ENCODE measurements at places on chromosomes 6 and 20. TPM values are rescaled to one million over a fixed set of nuclear protein-coding genes. Genes with fewer than 3 reads are reported as not detected.

DNA sequence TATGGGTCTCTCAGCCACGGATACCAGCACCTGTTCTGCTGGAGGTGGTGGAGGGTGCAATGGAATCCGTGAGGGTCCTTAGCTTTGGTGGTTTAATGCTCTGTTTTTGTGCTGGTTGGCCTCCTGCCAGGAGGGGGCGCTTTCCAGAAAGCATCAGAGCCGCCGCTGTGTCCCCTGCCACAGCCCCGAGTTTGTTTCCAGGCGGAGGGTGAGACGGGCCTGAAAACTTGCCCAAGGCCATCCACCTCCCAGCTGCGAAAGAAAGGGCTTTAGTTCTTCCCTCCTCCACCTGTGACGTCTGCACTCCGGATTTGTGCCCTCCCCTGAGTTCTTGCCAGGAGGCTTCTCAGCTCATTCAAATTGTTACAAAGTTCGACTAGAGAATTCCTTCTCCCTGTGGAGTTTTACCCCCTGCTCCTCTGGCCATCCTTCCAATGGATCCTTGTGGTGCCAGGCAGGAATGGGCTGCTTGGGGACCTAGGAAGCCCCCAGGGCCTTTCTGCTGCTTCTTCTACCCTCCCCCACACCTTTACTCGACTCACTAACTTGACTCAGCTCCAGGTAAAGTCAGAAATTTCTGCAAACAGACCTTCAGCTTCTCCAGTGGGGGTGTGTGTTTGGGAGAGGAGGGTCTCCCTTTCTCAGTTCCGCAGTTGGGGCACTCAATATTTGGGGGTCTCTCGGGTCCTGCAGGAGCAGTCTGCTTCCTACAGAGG is 873.7 kb downstream of the KIF16B start:
- H3K27me3 ChIP-seq = no peaks in the 10 kb centered on the region
- DNase-seq = no peak
- H3K27ac ChIP-seq = no peak overlapping the region
- H3K4me1 ChIP-seq = no peaks in the 10 kb centered on the region

DNA sequence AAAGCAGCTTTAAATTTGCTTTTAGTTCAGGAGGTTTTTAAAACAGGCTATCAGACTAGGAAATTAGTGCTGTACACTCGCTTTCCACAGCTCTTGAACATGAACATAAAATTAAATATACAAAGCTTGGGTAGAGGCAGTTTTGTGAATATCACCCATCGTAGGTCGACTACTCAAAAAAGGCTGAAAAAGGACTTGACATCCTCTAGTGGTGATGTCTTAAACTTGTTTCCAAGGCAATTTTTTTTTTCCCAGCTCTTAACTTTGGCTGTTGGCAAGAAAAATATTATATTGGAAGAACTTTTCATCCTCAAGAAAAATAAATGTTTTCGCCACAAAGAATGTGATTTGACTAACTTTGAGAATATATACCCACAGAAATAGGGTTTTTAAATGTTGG is 2.9 kb downstream of the MAP7 start:
- H3K36me3 ChIP-seq = no peaks in the 10 kb centered on the region
- no peak for DNase-seq
- no peaks in the 10 kb centered on the region for H3K27me3 ChIP-seq
- no peak overlapping the region for H3K4me3 ChIP-seq
- peaks cover 4% of the 10 kb centered on the region for H3K4me1 ChIP-seq

DNA sequence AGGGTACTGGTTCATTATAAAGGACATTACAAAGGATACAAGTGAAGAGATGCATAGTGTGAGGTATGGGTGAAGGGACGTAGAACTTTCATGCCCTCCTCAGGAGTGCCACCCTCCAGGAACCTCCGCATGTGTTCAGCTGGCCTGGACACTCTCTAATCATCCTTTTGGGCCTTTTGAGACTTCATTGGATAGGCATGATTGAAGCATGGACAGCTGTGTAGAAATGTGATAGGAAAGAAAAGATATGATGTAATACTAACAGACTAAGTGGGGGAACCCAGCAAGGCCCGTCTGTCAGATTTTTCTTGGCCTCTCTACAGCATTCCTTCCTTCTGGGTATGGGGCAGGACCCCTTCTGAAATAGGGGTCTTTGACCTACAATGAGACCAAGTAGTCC is 31.1 kb downstream of the DOP1A start:
- no peaks in the 10 kb centered on the region for H3K27me3 ChIP-seq
- DNase-seq = no peak
- no peak overlapping the region for H3K27ac ChIP-seq
- peaks cover 29% of the 10 kb centered on the region for H3K36me3 ChIP-seq

GRCh38 chr20:58971429-58971828 is 9.6 kb upstream of the NELFCD start:
- no peaks in the 10 kb centered on the region for H3K4me1 ChIP-seq
- H3K27ac ChIP-seq = no peak overlapping the region
- H3K27me3 ChIP-seq = no peaks in the 10 kb centered on the region
- no peak for DNase-seq
- no peaks in the 10 kb centered on the region for H3K36me3 ChIP-seq

DNA sequence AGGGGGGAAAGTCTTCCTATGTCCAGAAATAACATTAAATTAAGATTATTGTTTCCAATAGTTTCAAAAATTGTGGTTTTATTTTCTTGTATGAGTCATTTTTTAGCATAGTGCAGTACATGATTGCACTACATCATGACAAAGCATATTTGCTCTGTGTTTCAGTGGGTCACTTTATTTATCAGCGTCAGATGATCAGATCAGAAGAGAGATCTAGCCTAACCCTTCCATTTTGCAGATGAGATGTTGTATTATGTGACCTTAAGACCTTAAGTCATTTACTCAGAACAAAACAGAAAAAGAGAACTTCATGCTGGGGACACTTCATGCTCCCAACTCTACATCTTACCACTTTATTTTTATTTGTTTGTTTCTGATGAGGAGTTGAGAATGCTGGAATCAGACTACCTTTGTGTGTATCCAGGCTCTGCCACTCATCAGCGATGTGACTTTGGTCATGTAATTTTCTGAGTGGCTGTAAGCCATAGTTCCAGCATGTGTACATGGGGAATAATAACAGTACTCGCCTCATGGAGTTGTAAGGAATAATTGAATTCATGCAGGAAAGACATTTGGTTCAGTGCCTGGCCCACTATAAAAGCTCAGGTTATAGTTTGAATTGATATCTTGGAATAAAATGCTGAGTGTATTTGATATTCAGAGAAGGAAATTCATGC is 13.5 kb downstream of the EYA4 start:
- no peak overlapping the region for H3K27ac ChIP-seq
- no peaks in the 10 kb centered on the region for H3K4me1 ChIP-seq
- no peaks in the 10 kb centered on the region for H3K36me3 ChIP-seq
- no peaks in the 10 kb centered on the region for H3K27me3 ChIP-seq
- no peak overlapping the region for H3K4me3 ChIP-seq
- no peak for DNase-seq

Gene EPM2A
- 39.8 TPM for total RNA-seq

Gene CAGE1
- total RNA-seq = not detected

Gene FOXS1
- 4.5 TPM for total RNA-seq

All from heart left ventricle (tissue), 16 donors.